ENCODE measurements at places on chromosomes 5 and 9.

DNA sequence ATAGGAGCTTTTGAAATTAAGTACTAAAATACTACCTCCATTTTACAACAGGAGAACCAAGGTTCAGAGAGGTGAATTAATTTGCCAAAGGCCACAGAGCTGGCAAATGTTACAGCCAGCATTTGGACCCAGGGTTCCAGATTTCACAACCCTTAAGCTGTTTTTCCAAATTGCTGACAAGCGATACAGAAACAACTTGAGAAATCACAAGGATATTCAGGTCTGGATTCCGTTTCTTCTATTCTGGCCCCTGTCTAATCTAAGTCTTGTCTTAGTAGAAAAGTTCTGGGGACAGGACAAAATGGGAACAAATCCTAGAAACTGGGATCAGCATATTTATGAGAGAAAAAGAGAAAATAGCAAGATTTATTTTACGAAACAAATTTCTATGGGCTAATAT, 103.1 kb upstream of the PRLR start:
- DNase-seq, result no peak

DNA sequence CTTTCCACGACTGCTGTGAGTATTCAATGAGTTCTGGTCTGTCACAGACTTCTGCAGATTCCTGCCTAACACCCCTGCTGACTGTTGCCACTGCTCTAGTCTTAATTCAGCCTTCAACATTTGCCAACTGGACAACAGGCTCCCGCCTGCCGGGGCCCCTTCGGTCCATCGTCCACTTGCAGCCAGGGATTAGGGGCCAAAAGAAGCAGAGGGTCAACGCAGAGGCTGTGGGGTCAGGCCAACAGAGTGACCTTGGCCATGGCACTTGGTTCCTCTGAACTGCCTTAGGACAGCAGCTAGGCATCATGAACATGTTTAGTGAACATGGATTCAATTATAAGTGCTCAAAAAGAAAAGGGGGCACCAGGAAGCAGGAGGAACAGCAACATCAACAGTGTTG, 28.7 kb downstream of the MORN5 start:
- no peak for DNase-seq

DNA sequence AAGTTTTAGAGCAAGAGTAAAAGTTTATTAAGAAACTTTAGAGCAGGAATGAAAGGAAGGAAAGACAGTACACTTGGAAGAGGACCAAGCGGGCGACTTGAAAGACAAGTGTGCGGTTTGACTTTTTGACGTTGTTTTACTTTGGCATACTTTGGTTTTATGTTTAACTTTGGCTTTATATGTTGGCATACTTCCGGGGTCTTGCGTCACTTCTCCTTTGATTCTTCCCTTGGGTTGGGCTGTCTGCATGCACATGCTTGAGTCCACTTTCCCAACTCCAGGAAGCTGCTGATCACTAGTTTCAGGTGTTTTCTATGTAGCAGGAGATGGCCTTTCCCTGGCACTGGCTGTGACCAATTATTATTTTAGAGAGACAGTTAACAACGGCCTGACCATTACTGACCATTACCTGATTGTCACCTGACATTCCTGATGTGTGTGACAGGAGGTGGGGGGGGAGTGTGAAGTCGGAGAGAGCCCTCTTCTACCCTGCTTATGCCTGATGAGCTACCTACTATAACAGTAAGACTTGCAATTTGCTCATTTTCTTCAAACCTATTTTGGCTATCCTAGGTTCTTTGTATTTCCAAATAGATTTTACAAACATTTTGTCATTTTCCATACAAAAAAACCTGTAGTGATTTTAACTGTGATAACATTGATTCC, 45.5 kb downstream of the TNFSF8 start:
- DNase-seq, result peak; percentile 78

GRCh38 chr5:1727571-1727970, 72.1 kb downstream of the MRPL36 start:
- no peak for DNase-seq

DNA sequence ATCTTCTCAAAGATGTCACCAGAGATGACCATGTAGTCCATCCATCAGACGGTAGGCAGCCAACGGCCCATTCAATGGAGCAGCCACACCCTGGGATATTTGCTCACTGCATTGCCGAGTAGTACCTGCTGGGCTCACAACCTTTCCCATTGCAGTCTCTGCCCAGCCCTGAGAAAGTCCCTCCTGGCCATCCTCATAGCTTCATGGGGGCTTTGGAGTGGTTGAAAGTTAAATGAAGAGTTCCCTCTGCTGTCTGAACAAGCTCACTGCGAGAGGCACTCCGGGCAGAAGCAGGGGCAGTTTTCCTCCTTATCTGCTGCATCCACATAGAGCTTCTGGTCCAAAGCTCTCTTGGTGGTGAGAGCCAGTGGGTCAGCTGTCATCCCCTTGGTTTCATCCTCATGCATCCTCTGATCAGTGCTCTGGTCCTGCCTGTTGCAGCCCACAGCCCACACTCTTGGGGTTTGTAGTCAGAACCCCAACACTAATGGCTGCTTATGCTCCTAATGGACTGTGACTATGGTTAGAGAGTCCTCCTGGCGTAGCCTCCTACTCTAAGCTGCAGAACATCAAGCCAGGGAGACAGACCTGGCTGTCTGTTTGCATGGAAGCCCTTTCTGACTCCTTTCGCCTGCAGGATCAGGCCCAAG, 23.3 kb downstream of the TNFSF8 start:
- peak; percentile 41 for DNase-seq

GRCh38 chr9:137984520-137985257, 107.1 kb downstream of the CACNA1B start:
- DNase-seq, result no peak

DNA sequence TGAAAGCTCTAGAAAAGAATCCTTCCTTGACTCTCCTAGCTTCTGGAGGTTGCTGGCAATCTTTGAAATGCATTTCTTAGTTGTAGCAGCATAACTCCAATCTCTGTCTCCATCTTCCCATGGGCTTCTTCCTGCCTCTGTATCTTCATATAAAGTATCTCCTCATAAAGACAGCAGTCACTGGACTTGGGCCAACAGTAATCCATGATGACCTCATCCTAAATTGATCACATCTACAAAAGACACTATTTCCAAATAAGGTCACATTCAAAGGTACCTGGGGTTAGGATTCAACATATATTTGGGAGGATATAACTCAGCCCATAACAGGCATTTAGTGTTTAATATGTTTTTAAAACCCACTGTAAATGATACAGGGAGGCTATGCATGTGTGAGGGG, 123.3 kb downstream of the MLLT3 start:
- DNase-seq, result no peak

DNA sequence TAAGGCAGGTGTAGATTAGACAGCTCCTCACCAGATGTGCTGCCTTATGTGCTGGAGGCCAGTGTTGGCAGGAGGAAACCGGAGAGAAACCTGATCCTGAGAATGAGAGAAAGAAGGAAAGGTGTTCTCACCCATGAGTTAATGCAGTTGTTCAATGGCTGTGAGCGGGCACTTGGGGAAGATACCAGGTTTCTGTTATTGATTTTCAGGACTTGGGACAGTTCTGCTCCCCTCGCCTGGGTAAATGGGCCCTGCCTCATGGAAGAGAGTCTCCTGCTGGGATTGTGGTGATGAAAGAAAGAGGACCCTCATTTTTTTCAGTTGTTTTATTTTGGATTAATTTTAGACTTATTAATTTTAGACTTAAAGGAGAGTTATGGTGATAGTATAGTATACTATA, 59.5 kb downstream of the EGFLAM start:
- no peak for DNase-seq

GRCh38 chr9:99954819-99955218, 48.4 kb downstream of the STX17 start:
- no peak for DNase-seq

DNA sequence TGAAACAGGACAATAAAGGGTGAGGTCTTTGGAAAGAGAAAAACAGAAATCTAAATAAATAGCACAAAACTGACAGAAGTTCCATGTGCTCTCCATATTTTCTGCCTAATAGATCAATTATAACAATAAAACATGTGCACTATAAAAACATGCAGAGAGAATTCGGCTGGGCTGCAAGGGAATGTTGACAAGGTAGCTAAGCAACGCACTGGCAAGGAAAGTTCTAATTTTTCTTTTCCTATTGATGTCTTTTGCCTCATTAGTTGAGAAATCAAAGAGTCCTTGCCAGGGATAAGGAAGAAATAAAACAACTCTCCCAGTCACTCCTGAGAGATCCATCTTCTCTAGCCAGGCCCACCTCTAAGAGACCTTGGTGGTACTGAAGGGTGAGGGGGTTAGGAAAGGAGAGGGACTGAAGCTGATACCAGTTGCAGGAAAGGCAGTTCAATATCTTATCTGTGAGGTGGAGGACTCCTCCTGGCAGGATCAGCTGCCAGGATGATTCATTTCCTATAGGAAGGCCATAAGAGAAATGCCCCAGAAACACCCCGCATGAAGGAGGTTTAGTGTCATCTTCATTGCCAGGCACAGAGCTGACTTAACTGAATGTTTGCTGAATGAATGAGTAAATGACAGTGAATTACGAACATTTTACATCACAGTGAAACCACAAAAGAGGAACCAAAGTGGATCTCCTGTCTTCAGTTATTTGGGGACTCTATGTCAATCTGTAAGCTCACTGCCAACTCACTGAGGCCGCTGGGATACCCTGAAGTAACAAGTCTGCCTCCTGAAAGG, 63.7 kb upstream of the IFNK start:
- no peak for DNase-seq

GRCh38 chr5:177296581-177296980, 6.9 kb downstream of the RAB24 start:
- DNase-seq, result no peak

GRCh38 chr5:11854936-11855335, 49.3 kb downstream of the CTNND2 start:
- no peak for DNase-seq

DNA sequence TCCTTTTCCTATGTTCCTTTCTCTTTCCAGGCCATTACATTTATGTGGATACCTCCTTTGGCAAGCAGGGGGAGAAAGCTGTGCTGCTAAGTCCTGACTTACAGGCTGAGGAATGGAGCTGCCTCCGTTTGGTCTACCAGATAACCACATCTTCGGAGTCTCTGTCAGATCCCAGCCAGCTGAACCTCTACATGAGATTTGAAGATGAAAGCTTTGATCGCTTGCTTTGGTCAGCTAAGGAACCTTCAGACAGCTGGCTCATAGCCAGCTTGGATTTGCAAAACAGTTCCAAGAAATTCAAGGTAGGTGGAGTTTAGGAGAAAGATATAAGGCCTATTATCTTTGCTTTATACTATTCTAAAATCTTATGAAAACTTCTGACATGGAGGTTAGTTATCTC, 64.5 kb downstream of the MAMDC2 start:
- DNase-seq, result no peak

- no peak for DNase-seq
Observed at GRCh38 chr5:89735082-89735481, 674.5 kb downstream of the CETN3 start.

DNA sequence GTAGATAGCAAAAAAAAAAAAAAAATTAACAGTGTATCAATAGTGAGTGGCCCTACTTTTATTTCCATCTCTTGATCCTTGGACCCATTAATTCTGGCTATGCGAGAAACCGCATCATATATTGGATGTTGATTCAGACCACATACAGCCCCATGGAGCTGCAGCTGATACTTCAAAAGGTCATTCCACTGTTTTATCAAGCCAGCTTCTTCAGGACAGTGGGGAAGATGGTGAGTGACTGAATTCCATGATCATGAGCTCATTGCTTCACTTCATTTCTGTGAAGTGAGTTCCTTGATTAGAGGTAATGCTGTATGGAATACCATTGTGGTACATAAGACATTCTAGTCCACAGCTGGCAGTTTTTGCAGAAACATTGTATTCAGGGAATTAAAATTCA, 222.9 kb upstream of the MEF2C start:
- DNase-seq, result no peak

DNA sequence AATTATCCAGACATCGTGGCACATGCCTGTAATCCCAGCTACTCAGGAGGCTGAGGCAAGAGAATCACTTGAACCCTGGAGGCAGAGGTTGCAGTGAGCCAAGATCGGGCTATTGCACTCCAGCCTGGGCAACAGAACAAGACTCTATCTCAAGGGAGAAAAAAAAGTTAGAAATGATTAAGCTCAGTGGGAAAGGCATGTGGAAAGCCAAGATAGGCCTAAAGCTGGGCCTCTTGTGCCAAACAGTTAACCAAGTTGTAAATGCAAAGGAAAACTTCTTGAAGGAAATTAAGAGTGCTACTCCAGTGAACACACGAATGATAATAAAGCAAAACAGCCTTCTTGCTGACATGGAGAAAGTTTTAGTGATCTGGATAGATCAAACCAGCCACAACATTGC, 43.0 kb downstream of the TBCA start:
- no peak for DNase-seq

DNA sequence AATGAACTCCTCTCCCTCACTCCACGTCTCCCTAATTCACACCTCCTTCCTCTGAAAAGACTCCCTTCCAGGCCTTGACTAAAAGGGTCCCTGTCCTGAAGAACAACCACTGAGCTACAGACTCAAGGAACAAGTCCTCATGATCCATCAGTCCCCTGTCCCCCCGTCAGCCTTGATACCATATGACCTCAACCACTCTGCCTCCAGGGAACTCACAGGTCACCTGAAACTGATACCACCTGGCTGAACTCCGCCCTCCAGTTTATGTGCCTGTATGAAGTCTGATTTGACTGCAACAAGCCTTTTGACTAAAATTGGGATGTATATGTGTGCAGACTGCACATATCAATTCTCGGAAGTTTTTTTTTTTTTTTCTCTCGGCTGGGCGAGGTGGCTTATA, 88.7 kb downstream of the UGCG start:
- no peak for DNase-seq

- no peak for DNase-seq
Observed at GRCh38 chr9:87861332-87861731, 21.3 kb upstream of the SPATA31E1 start.

- no peak for DNase-seq
Observed at GRCh38 chr5:127536687-127537086, 19.2 kb downstream of the PRRC1 start.

- no peak for DNase-seq
Observed at GRCh38 chr5:72209147-72210115, 102.2 kb downstream of the MAP1B start.

DNA sequence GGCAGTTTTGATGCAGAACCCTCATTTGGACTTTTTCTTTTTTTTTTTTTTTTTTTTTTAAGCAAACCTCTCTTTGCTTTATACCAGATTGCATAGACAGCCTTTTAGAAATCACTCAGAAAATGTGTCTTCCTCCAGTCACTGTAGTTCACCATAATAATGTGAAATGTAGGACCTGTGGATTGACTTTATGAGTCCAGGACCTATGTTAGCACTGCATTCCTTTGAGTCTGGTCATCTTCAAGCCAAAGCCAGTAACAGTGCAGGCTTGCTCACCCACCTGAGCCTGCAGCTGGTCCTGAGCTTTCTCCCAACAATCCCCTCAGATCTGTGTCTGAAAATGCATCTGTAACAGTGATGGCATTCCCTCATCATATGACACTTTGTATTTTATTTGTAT, 110.7 kb upstream of the NFIL3 start:
- no peak for DNase-seq

GRCh38 chr5:101370181-101370580, 467.1 kb upstream of the ST8SIA4 start:
- DNase-seq, result no peak

DNA sequence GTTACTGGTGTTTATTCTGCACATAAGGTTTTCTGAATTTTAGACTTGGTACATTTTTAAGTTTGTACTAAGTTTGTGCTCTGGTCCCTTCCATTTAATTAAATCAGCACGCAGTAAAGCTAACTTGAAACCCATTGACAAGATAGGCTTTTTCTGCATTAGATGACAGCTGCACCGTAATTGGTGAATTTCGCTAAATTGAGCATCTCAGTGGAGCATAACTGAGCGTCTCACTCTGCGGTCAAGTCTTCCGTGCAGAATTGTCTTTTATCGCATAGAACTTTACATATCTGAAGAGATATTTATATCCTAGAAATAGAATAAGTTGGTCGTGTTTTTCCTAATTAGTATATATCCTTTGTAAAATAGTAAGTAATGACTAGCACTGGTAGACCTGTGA, 4.1 kb downstream of the SUB1 start:
- no peak for DNase-seq
